IPS DF 19.7 (cell line): ENCODE measurements at places on chromosomes 1 and 21.
A peak's percentile ranks its signal among the peaks of the same experiment; 100 is the strongest.

DNA sequence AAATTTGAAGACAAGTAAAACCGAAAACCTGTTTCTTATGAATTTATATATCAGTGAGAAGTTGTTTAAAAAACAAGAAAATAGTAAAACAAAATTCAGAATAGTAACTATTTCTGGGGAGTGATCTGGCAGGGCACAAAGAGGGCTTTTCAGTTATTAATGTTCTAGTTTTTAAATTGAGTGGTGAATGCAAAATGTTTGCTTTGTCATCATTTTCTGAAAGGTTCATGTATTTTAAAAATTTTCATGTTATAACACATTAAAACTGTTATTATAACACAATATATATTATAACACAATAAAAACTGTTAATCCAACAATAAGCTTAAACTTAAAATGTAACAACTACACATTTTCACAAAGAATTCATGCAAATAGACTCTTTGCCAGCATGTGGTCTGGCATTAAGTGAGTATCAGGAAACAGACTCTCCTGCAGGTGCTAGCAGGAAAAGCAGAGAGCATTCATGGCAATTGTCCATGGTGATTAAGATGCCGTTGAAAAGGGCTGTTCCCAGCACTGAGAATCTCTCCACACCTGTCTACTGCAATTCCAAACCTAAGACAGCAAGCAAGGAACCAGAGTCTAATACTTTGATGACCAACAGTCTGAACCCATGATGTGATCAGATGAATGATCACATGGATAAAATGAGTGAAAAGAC lies 204.9 kb downstream of the TBX15 start:
- DNase-seq = peak; percentile 35

DNA sequence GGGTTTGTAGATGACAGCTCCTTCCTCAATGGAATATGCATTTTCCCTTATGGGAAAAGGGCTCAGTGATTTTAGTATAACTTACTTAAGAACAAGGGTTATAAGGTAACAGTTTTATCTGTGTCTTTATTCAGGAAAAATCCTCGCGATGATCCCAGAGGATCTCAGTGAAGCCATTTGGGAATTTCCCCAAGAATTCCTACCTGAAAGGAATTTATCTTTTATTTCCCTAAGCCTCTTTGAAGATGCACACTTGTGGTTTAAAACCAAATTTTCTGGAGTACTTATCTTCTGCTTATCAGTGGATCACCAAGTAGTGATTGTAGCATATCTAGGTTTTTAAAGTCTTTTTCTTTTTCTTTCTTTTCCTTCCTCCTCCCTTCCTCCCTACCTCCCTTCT lies 58.8 kb downstream of the AK4 start:
- no peak for DNase-seq

DNA sequence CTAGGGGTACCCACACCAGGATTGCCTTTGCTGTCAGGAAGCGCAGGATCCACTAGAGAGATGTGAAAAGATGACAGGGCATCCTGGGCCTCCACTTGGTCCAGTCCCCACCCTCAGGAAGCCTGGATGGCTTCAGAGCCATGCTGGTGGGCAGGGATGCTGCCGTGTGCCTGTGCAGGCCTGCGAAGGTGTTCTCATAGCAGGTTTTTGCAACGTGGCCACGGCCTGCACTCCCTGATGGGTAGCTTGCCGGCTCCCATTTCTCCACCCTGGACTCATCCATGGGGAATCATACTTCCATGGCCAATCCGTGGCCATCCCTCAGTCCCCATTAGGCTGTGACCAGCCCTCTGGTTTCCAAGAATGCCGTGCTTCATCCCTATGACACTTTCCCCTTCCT lies 34.1 kb upstream of the CNTN2 start:
- no peak for DNase-seq

GRCh38 chr1:113874012-113874879 lies 2.7 kb upstream of the PTPN22 start:
- DNase-seq = peak; percentile 5

- DNase-seq = no peak
Observed at GRCh38 chr1:93106226-93106625, 27.1 kb downstream of the MTF2 start.

GRCh38 chr1:84871181-84871580 lies 21.8 kb downstream of the LPAR3 start:
- DNase-seq = no peak

GRCh38 chr1:113396585-113396984 lies 6.3 kb downstream of the MAGI3 start:
- no peak for DNase-seq
